Renal cortex interstitium (tissue), 15 donors: ENCODE measurements at places on chromosomes 6 and 20.
A peak's percentile ranks its signal among the peaks of the same experiment; 100 is the strongest.

- no peak for DNase-seq
Measured at GRCh38 chr6:4338884-4339283, 203.5 kb upstream of the ECI2 start.

DNA sequence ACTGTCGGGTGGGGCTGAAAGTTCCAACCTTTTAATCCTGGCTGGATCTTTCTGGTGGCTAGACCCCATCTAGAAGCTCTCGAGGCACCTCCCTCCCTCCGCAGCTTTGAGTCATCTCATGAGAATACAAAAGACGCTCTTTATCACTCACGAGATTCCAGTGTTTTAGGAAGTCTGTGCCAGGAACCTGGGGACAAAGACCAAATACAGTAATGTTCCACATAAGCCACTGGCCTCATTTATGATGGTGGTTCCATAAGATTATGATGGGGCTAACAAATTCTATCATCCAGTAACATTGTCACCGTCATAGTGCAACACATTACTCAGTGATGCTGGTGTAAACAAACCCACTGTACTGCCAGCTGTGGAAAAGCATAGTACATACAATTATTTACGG, 48.7 kb downstream of the NCOA7 start:
- DNase-seq = no peak

DNA sequence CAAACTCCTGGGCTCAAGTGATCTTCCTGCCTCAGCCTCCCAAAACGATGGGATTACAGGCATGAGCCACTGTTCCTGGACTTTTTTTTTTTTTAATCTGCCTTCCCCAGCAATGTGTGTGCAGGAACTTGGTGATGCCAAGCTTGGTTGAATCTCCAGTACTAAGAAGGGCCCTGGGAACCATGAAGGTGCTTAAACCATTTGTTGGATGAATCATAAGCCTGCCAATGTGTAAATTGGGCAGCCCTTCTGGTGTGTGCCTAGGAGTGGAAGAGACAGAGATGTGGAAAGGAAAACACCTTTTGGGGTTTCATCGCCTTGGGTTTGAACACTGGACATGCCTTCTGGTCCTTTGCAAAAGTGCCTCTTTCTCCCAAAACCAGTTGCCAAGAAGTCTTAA, 7.1 kb upstream of the SPO11 start:
- DNase-seq = no peak

DNA sequence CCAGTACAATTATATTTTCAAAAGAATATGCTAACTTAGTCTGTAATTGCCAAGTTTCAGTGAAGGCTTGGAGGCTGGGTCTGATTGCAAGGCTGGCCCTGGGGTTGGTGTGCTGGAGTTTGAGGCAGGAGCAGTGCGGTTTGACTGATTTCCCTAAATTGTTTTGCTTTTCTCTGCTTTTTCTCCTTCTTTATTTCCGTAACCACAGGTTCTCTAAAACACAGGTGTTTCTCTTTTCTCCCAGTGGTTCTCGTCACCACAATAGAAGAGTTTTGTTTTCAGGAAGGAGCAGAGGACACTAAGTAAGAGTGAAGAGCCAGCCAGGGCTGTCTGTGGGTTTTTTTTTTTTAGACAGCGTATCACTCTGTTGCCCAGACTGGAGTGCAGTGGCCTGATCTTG, 8.2 kb upstream of the SNX9 start:
- DNase-seq = no peak

DNA sequence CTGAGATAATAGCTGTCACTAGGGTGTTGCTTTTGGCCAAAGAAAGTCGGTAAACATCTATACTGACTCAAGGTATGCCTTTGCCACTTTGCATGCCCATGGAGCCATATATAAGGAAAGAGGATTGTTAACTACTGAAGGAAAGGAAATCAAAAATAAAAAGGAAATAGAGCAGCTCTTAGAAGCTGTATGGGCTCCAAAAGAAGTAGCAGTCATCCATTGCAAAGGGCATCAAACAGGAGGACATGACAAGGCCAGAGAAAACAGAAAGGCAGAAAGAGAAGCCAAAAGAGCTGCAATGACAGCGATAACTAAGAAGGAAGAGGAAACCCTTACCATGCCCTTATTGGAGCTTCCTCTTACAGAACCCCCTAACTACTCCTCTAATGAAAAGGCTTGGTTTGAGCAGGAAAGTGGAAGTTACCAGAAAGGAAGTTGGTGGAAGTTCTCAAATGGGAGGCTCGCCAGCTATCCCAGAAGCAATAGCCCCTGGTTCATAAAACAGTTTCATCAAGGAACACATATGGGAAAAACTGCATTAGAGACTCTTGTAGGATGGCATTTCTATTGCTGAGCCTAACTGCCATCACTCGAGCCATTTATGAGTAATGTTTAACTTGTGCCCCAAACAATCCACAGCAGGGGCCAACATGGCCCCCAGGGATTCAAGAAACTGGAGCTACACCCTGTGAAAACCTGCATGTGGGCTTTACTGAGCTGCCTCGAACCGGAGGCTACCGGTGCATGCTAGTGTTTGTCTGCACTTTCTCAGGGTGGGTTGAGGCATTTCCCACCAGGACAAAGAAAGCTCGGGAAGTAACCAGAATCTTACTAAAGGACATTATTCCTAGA, 7.0 kb downstream of the IL22RA2 start:
- no peak for DNase-seq

GRCh38 chr6:94683409-94683808, 893.9 kb upstream of the MANEA start:
- no peak for DNase-seq

- no peak for DNase-seq
Measured at GRCh38 chr6:83920017-83920416, 60.5 kb downstream of the CYB5R4 start.

- no peak for DNase-seq
Measured at GRCh38 chr6:151876122-151876521, 68.6 kb downstream of the ESR1 start.

- DNase-seq = no peak
Measured at GRCh38 chr6:132413499-132413802, 12.2 kb upstream of the MOXD1 start.

- DNase-seq = no peak
Measured at GRCh38 chr20:62027116-62027515, 38.6 kb downstream of the TAF4 start.

DNA sequence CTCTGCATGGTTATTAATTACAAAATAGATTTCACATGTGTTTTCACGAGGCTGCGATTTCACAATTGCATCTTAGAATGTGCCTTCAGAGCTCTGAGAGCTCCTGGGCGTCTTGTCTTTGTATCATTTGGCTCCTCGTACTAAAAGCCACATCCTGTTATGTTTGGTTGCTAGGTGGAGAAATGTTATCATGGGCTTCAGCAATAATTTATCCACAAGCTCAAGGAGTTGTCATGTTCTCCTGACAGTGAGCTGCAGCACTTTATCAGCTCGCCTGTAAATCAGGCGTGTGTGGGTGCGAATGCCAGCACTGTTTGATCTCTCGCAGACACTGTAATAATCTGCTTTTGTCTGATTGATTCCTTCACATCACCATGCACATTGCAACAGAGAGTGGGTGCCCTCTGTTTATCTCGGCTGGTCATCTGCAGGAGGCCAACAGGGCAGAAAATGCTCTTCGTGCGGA, 218.6 kb upstream of the ZFP64 start:
- DNase-seq = peak; percentile 26

- DNase-seq = no peak
Measured at GRCh38 chr6:8225113-8225512, 122.8 kb upstream of the EEF1E1 start.

GRCh38 chr6:2708456-2708855, 42.3 kb downstream of the MYLK4 start:
- DNase-seq = no peak

DNA sequence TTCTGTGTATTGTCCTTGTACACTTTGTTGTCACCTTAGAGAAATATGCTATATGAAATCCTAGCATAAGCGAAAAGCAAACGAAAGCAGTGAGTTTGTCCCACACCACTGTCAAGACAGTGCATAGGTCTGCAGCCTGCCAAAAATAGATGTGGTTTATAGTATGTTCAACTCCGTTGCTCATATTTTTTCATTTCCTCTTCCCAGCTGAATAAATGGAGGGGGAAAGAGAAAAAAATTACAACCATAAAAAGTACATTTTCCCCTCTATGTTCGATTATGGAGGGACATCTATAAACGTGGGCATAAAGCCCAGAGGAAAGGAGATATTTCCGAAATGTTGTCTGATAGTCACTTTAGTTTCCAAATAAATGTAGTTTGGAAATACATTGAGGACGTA, 25.8 kb downstream of the PRL start:
- DNase-seq = no peak

GRCh38 chr20:38084425-38084951, 50.9 kb downstream of the RPRD1B start:
- DNase-seq = no peak

GRCh38 chr6:142355520-142356174, 53.8 kb downstream of the ADGRG6 start:
- DNase-seq = no peak

DNA sequence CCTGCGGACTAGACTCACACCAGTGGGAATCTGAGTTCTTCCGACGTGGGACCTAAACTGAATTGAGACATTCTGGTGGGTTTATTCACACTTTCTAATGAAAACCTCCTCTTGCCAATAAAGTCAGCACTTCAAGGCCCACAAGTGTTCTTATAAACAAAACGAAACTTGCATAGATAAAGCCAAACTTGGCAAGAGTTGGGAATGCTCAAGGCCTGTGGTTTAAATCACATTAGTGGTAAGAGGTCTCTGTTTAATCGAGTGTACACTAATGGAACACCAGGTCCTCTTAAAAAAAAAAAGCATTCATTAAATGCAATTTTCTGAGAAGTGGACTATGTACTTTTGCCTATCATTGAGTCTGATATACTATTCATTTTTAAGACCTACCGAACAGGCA, 143.3 kb downstream of the SMOC2 start:
- DNase-seq = no peak

GRCh38 chr20:17023806-17024205, 203.0 kb upstream of the PCSK2 start:
- no peak for DNase-seq

DNA sequence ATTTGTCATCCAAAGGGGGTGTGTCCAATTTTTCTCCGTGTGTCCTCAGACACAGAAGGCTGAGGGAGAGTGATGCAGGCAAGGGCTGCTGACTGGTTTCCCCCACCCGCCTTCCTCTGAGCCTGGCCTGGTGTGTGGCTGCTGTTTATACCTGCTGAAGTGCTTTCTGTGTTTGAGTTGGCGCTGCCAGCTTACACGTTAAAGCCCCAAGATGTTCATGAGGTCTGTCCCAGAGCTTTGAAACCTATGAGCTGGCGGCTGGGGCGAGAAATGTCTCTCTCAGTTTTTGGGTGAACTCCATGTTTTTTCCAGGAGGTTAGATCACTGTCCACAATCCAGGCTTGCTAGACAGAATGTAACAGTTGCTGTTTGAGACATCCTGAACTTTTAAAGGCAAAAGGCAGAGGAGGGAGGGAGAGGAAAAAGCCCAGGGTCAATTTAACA, 69.0 kb upstream of the CCN2 start:
- DNase-seq = peak; percentile 22

GRCh38 chr20:36924167-36925045, 27.1 kb downstream of the SAMHD1 start:
- DNase-seq = no peak
